Stimulated activated CD8-positive, alpha-beta memory T cell treated with anti-CD3 and anti-CD28 coated beads, Interleukin-4, amount 100 ng/mL, for 24 hours (primary cell): ENCODE measurements at places on chromosomes 16 and 17.
A peak's percentile ranks its signal among the peaks of the same experiment; 100 is the strongest.

DNA sequence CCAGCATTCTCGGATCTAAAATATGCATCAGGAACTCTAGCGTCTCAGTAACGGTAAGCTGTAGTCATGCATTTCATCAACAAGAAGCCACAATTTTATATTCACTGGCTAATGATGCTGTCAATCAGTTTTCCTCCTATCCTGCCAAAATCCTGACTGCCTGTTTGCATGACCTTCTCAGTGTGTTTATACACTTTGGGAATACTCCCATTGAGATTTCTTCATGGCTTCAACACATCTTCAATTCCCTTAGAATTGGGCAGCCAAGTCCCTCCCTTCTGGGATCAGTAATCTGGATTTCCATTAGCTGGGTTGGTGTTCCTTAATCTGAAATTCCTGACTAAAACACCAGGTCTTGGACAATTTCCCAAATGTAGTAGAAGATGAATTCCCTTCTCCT is 348.9 kb upstream of the DYNLRB2 start:
- no peak for DNase-seq

DNA sequence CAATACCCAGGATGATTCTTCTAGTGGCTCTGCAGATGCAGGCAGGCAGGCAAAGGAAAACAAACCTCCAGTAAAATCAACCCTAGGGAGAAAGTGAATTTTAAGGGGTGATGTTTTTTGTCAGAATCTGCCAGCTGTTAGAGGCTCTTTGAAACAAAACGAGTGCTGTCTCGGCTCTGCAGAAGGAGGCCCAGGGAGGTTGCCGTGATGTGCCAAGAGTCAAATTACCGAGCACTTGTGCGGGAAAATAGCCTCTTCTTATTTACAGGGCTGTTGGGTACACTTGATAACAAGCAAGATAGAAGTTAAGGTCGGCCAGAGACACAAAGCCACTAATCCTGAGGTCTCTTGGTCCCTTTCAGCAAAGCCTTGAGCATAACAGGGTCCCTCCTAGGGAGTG is 68.9 kb upstream of the EEF2KMT start:
- no peak for DNase-seq

- DNase-seq = no peak
Observed at GRCh38 chr16:27698746-27699145, 148.8 kb downstream of the KATNIP start.

GRCh38 chr17:54967621-54968261 is 713 bp downstream of the COX11 start:
- no peak for DNase-seq

DNA sequence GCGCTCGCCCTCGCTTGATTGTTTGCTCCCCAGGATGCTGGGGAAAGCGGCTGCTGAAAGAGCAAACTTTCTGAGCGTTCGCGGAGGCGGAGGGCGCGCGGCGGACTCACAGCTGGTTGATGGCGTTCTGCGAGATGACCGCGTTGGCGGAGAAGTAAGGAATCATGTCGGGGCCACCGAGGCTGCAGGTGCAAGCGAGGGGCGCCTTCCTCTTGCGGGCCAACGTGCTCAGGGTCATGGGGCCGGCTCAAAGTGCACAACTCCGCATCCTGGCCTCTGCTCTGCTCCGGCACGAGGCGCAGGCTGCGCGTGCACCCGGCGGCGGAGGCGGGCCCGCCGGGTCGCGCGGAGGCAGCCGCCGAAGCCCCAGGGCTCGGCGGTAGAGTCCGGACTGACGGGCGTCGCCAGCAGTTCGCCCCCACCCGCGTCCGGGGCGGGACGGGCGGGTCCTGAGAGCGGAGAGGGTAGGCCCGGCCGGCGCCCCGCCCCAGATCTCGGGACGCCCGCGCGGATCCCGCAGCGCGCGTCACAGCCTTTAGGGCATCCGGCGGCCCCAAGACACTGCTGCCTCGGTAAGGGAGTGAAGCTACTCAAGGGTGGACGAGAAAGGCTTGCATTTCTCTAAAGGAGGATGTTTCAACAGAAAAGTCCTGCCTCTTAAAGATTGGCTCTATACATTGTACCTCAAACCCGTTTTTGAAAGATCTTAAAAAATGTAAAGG is 138.5 kb upstream of the CORO6 start:
- peak; percentile 93 for DNase-seq
